ENCODE measurements at places on chromosomes 1 and 21.

GRCh38 chr21:31470896-31471694 lies 127.0 kb upstream of the TIAM1 start:
- no peak for DNase-seq

DNA sequence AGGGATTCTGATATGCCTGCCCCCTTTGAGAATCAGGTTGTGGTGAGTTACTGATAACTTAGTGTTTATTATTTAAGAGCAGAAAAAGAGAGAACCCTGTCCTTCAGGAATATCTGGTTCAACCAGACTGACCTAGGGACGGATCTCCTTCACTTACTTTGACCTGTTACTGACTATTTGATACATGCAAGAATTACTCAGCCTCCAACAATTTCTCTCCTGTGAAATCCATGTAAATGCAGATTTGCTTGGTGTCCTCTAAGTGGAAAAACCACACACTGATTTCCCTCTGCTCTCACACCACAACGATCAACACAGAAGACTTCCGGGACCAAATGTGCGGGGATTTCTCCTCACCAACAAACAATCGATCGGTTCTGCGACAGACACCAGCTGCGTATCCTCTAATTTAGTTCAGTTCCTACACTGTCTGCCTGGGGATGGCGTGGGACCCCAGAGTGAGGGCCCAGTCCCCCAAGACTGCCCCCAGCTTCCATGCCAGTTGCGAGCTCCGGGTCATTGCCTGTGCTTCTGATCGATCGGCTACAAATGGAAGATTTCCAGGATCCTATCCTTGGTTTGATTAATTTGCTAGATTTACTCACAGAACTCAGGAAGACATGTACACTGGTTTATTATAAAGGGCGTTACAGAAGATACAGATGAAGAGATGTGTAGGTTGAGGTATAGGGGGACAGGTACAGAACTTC lies 51.7 kb downstream of the BACE2 start:
- no peak for DNase-seq

GRCh38 chr1:175217721-175218531 lies 25.4 kb upstream of the KIAA0040 start:
- DNase-seq = no peak

DNA sequence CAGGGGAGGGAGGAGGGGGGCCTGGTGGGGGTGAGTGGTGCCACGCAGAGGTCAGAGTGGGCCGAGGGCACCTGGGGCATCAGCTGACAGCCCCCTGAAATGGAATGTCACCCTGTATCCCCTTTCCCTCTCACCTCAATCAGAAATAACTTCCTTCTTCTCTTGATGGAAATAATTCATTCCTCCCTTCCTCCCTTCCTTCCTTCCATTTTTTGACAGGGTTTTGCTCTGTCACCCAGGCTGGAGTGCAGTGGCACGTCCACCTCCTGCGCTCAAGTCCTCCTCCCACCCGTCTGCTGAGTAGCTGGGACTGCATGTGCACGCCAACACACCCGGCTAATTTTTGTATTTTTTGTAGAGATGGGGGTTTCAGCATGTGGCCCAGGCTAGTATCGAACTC lies 48.4 kb upstream of the LRRC3 start:
- DNase-seq = no peak

DNA sequence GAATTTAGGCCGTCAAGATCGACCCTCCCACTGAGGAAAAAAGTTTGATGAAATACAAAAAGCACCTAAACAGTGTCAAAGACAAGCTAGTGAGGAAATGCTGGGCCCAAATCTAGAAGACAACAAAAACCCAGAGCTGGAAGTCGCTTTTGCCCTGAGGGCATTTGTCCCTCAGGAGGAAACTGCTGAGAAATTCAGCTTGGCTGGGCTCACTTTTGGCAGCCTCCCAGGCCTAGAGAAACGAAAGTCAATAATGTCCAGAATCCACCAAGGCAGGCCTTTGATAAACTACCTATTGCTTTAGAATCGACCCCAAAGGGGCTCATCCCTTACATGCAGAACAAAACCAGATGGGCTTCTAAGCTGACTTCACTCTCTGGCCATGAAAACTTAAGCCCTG lies 38.9 kb downstream of the SYT2 start:
- DNase-seq = no peak

- DNase-seq = no peak
Observed at GRCh38 chr1:184350573-184350972, 36.3 kb upstream of the C1orf21 start.

DNA sequence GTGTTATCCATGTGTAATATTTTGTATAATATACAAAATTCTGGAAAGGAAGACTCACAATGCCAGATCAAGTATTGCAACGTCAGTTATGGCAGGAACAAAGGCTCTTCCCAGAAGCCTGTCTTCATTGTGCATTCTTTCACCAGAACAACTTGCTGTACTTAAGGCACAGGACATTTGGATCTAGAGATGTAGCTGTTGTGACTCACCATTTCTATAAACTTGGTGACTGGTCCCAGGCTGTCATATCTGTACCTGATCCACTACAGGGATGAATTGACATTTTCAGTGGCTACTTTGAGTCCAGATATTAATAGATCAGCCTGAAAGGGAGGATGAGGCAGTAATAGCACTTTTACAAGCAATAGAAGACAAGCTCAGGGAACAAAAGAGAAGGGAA lies 299.8 kb downstream of the DISC1 start:
- DNase-seq = no peak

DNA sequence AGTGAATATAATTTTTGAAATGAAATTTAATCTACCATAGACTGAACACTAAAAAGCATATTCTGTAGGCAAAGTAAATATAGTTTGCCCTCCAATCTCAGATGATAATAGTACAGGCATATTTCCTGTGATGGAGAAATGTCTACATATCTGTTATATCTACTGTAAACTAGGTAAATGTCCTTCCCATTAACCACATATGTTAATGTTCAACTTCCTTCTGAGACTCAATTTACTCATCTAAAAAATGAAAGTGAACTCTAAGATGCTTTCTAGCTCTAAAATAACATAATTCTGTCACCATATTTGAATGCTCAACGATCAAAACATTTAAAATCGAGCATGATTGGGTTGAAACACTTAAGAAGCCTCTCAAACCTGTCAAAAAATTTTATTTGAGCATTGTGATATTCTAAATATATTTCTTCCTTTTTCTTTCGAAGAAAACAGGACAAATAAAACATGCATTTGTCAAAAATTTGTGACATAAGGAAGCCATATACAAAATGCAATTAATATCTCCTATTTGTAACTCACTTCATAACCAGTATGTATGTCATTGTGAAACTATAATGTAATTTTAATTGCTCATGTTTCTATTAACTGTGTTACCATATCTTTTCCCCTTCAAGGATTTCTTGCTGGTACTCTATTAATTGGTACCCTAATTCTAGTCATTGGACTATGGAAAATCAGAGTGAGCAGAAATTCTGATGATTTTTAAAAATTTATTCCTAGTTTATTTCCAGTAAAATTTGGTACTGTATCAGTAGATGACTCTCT lies 34.2 kb downstream of the CD55 start:
- no peak for DNase-seq

GRCh38 chr1:247435030-247435758 lies 19.2 kb downstream of the NLRP3 start:
- no peak for DNase-seq

DNA sequence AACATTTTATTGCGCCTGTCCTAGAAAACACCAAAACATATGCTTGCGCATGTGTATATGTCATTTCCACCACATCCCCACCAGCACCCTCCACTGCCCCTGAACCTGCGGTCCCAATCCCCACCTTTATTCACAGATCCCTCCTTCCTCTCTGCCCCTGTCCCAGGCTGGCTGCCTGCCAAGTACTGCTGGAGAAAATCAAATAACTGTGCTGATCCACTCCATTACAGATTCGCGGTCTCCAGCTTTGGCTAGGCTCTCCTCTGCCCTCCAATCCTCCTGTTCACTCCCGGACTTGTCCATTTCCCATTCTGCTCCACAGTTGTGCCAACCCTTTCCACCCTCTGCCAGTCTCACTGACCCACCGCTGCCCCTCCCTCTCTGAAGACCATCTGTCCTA lies 59.3 kb upstream of the GJB5 start:
- DNase-seq = no peak

DNA sequence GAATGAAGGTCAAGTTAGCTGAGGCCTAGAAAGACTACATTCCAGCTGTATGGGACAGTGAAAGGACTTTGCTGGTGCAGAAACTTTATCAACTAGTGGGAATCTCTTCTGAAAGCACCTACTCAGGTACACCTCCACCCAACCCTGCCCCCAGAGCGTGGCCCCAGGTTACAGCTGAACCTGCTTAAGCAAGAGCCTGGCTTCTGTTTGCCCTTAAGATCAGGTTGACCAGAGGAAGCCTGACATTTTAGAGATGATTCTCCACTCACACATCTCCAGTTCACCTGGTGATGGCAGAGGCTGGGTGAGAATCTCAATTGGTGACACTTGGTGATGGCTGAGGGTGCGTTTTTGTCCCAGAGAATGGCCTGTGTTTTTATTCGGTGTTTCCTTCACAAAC lies 24.0 kb downstream of the ELAPOR1 start:
- no peak for DNase-seq

DNA sequence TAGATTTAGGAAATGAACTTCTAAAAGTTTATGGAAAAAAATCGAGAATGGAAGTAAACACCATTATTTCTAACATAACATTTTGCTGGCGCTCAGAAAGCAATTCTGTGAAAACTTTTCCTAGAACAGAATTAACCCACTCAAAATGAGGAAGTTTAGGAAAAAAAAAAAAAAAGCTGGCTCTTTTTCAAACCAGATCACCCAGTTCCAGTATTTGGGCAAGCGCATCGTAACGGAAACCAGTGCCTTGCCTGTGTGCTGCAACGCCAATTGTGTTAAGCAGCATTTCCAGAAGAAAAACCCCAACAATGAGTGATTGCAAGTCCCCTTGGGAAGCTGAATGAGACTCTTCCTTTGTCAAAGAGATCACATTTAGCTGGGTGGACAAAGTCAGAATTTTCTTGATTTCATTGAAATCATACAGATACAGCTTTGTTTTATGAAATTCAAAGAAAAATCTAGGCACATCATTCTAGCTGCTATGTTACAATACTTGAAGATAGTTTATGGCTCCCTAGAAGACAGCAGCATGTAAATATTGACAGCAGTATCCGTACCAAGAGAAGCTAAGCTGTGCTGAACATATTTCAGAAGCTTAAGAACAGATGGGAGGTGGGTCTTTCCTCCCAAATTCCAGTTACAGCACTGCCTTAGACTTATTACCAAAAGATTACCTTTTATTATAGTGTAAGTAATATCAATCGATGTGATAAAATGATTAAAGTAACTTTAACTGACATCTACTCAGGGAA lies 113.4 kb downstream of the ERG start:
- no peak for DNase-seq

DNA sequence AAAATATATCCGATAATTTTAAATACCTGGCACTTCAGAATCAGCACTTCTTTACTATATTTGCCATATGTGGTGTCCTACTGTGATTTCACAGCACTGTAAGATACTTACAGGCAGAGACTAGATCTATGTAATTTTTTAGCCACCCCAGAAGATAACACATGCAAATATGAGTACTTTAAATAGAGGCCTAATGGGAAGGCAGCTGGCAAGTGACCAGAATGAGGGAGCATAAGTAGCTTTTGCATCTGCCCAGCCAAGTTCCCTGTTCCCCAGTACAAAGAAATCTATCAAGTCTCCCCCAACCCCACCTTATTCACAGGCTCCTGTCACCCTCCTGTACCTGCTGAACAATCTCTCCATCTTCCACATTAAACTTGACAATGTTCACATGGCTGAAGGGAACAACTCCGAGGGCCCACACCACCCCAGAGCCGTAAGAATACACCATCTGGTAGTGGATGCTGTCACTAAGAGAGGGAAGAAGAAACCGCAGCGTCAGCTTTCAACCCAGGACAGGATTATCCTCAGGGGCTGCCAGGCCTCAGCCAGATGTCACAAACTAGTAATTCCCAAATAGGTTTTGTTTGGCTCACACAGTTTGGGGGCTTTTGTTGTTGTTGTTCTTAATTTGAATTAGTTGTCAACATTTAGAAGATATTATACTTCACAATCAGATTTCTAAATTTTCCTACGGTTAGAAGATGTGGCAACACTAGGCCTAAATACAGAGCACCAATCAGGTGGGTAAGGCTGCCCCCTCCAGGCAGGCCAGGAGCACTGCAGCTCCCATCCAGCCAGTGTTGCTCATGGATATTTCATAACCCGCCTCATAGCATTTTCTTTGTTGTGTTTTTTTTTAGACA lies 10.4 kb downstream of the EMC1 start:
- peak; percentile 85 for DNase-seq

DNA sequence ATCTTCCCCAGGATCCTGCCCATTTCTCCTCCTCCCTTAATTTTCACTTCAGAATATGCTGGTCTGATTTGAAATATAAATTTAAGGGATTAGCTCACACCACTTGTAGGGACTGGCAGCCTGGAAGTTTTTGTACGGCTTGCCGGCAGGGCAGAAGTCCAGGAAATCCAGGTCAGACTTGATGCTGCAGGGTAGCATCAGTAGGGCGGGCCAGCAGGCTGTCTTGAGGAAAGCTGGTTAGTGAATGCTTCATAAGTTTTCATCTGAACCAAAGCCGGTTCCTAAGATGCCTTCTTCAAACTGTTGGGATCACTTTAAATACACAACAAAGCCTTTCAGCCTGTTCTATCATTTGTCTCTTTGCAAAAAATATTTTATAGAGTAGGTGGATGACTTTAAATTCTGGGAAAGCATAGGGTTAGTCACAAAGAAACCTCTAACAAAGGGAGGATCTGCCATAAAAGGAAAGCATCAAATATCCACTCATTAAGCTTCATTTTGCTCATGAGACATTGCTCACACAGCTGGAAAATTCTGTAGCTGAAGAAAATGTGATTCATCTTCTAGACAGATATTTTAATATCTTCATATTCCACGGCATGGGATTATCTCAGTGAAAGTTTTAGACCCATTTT lies 90.7 kb upstream of the GFI1 start:
- no peak for DNase-seq

GRCh38 chr1:234608025-234608910 lies 1.7 kb downstream of the IRF2BP2 start:
- peak; percentile 90 for DNase-seq

GRCh38 chr1:200442023-200442422 lies 32.2 kb upstream of the ZNF281 start:
- DNase-seq = no peak

DNA sequence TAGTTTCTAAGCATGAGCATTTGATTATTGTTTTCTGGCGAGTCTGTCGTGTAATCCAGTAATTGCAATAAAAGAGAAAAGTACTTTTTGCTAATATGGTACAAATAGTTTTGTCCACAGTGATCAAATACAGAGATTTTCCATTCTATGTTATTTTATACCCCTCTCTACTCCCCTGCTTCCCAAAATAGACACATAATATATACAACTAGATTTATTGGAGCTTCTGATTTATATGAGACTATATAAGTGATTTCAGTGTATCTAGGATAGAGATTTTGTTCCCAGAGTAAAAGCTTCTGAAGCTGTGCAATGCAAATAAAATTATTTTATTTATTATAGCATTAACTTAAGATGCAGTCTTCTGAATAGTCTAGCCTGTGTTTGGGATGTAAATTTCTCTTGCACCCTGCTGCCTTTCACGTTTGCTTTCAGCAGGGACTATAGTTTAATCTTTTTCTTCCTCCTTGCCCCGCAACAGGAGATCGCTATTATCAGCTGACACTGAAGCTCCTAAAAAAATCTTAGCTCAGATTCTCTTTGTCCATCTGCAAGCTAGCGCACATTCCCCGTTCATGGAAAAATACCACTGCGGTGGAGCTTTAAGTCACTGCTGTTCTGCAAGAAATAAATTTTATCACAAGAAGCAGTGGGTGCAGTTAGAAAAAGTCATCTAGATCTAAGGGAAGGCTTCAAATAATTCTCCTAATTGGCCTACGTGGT lies 273.3 kb downstream of the DISC1 start:
- no peak for DNase-seq
